ENCODE measurements at places on chromosomes 7 and 10.
A peak's percentile ranks its signal among the peaks of the same experiment; 100 is the strongest.

GRCh38 chr7:105199386-105199785 lies 185.4 kb downstream of the KMT2E start:
- DNase-seq = no peak

GRCh38 chr7:130595986-130596385 lies 72.6 kb downstream of the COPG2 start:
- DNase-seq = no peak

- peak; percentile 40 for DNase-seq
These were observed 34.7 kb upstream of the NFE2L3 start for GRCh38 chr7:26117142-26117807.

- DNase-seq = no peak
These were observed 27.2 kb downstream of the EZH2 start for GRCh38 chr7:148856891-148857290.

- no peak for DNase-seq
These were observed 285.0 kb upstream of the ZMIZ1 start for GRCh38 chr10:78783753-78784152.

- peak; percentile 73 for DNase-seq
These were observed 62.3 kb upstream of the LBX1 start for GRCh38 chr10:101291331-101292193.

DNA sequence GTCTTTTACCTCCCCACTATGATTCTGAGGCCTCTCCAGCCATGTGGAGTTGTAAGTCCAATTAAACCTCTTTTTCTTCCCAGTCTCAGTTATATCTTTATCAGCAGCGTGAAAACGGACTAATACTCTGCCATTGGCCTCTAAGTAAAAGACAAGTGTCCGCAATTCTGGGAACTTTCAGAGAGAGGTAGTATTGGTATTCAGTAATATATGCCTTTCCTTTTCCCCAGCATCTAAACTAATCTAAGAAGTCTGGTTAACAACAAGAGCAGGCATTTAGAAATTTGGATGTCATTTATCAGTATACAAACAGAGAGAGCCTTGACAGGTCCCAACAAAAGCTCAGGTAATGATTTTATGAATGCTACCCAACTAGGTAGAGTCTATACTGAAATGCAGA lies 95.2 kb downstream of the ATE1 start:
- no peak for DNase-seq

DNA sequence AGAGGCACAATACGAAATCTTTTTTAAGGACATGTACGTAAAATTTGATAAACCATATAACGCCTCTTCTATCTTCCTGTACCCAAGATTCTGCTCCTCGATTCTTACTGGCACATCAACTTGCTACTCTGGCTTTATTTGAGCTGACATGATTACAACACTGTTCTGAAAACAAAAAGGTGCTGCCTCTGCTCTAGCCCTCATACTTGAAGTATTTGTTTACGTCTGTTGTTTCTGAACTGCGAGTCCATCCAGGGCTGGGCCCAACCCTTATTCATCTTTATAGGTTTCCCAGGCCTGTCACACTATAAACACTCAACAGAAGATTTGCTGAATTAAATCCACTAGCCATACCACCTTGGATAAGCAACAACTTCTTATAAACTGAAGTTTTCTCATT lies 96.2 kb upstream of the SVIL start:
- no peak for DNase-seq

DNA sequence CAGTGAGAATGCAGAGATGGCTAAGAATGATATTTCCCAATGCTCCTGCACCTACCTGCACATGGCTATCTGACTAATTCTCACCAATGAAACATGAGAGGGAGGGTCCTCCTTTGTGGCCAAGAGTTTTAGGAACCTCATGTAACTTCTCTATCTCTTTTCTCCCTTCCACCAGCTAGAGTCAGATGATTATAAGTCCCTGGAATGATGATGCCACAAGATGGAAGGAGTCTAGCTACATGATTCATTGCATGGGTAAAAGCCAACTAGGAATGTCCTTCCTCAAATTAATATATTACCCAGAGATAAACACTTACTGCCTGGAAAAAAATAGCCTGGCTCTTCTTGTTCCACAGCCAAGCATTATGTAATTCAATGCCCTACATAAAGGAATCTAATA lies 55.1 kb upstream of the AASS start:
- no peak for DNase-seq

DNA sequence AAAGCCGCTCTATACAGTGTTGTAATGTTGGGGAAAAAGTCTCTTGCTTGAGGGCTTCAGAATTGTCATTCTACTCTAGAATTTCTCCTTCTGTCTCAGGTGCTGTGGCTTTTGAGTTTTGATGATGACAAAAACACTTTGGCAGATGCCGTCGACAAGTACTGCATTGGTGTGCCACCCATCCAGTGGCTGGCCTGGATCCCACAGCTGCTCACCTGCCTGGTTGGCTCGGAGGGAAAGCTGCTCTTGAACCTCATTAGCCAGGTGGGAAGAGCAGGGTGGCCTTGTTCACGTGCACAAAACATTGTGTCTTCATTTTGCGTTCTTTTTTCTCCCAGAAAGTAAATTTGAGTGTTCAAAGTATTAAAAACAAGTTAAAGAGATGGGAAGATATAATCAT lies 112.0 kb downstream of the TRRAP start:
- no peak for DNase-seq

- no peak for DNase-seq
These were observed 1.3 kb downstream of the PGAM2 start for GRCh38 chr7:44063894-44064651.

Data from Caco-2 (cell line).